Left colon (tissue), 2 donors: ENCODE measurements at places on chromosomes 13 and 19. TPM values are rescaled to one million over a fixed set of nuclear protein-coding genes. Genes with fewer than 3 reads are reported as not detected.

The CALR3 gene
- not detected for total RNA-seq

GRCh38 chr13:99976575-99976974 lies 5.0 kb upstream of the ZIC5 start:
- no peak for DNase-seq

The INSR gene
- 81.9 TPM for total RNA-seq

DNA sequence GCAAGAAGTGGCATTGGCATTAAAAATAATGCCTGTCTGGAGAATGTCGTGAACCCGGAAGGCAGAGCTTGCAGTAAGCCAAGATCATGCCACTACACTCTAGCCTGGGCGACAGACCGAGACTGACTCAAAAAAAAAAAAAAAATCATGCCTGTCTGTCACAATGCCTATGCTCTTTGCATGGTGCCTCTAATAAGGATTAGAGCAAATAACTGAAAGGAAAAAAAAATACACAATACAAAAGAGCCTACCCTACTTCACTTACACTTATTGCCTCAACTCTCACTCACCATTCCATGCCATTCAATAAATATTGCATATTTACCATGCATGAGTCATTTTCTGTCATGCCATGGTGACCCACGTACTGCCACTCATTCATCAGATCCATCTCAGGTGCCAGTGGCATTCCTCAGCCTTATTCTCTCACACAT lies 49.1 kb downstream of the TBC1D4 start:
- DNase-seq, result no peak

The MYH14 gene
- total RNA-seq, result 455 TPM

GRCh38 chr19:6876748-6877147 lies 10.6 kb upstream of the ADGRE1 start:
- DNase-seq, result no peak

DNA sequence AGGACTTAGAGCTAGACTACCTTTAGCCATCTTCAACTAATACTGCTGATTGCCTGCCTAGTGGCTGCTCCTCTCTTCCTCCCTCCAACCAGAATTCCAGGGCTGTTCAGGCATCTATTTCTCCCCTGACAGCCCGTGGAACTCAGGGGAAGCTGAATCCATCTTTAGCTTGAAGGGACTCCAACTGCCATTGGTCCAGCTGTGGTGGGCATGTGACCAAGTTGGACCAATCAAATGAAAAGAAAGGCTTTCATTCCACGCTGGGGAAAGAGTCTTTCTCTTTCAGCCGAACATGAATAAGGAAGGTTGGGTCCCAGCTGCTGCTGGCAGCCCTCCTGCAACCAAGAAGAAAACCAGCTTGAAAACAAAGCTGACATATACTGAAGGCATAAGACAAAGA lies 168.5 kb upstream of the OBI1 start:
- DNase-seq, result no peak

DNA sequence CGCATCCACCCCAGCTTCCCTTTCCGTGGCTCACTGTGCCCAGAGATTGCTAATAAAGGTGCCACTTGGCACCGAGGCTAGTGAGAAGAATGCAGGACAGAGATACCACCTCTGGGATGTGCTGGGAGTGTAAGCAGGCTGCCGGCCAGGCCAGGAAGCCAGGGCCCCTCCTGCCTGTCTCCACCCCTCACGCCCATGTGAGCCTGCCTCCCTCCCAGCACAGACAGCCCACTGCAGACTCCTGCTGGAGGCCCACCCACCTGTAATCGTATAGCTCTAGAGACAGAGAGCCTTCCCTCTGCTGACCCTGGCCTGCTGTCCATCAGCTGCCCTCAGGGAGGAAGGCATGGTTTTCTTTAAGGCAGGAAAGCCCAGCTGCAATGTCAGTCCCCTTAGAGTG lies 13.9 kb downstream of the VSTM2B start:
- DNase-seq, result no peak

The TFDP1 gene
- 61.1 TPM for total RNA-seq

GRCh38 chr13:112824429-112824828 lies 134.6 kb downstream of the ATP11A start:
- no peak for DNase-seq

DNA sequence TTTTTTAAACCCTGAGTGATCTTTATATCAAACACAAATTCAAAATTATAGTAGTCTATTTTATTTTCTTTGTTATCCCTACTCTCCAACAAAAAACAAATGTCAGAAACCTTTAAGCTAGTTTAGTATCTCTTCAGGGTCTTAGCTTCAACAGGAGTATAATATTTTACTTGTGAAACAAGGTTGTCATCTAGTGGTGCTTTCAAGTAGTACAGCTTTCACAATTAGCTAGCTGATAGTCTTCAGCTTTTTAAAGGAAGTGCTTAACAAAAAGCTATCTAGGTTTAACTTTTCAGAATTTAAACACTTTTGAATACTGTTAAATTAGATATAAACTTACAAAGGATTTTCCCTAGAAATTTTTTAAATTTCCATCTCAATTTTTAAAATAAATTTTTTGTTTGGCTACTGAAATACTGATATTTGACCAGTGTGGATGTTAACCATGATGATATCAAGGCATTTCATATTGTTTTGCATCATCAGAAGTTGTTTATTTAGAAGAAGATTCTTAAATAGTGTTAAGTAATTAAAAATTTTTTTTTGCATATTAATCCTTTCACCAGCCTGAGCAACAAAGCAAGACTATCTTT lies 34.2 kb downstream of the TDRD3 start:
- DNase-seq, result no peak

- no peak for DNase-seq
These were observed 19.7 kb downstream of the ELF1 start for GRCh38 chr13:40999416-40999815.

The ZNF878 gene
- 0.45 TPM for total RNA-seq

GRCh38 chr13:98520674-98521449 lies 56.0 kb downstream of the STK24 start:
- no peak for DNase-seq

The NCAN gene
- total RNA-seq, result not detected

DNA sequence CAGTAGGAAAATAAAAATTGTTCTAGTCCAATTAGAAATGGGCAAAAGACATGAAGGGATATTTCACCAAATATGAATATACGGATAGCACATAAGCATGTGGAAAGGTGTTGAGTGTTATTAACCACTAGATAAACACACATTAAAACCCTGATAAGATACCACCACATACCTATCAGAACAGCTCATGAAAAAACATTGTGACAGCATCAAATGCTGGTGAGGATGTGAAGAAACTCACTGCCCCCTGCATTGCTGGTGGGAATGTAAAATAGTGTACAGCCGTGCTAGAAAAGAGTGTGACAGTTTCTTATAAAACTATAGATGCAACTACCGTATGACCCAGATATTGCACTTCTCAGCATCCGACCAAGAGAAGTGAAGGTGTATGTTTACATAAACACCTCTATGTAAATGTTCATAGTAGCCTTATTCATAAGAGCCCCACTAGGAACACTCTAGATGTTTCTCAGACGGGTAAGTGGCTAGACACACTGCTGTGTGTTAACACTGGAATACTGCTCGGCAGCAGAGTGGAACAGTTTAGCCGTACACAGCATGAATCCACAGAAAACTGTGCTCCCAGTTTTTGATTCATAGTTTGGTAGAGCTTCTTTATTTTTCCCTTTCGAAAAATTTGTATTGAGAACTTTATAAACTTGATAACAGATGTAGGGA lies 321.1 kb downstream of the MYO16 start:
- DNase-seq, result no peak

GRCh38 chr19:46599716-46600373 lies 1.3 kb upstream of the CALM3 start:
- DNase-seq, result no peak
